ENCODE measurements at places on chromosomes 7 and 10.
A peak's percentile ranks its signal among the peaks of the same experiment; 100 is the strongest.

DNA sequence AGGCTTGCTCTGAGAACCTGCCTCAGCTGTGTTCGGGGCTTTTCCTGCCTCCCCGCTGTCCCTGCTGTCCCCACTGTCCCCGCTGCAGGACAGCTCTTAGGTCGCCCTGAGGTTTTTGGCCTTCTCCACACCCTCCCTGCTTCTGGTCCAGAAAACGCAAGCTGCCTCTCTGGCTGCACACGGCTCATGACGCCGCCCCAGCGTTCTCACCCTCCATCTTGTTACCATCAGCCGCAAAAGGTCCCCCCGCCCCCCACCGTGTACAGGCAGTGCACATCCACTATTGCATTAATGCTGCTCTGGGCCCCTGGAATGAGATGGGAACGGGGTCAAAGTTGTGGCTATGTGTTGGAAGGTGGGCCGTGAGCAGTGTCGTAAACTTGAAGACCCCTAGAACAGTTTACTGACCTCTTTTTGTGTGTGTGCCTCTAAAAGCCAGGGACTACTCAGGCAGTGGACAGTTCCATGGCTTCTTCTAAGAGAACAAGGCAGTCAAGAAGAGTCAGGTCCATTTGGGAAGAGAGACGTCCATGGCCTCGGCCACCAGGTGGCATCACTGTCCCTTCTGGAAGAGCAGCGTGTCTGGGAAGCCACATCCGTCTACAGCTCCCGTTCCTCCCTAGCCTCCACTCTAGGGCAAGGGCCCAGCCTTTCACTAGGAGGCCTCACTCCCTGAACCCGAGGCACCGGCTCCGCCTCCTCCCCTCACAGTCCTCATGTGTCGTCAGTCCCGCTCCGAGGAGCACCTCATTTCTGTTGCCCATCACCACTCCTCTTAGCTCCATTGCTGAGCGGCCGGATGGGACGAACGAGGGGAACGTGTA is 38.5 kb upstream of the MKRN1 start:
- DNase-seq: peak; percentile 79

- DNase-seq: no peak
These were observed 67.1 kb downstream of the CUBN start for GRCh38 chr10:17062493-17062892.

DNA sequence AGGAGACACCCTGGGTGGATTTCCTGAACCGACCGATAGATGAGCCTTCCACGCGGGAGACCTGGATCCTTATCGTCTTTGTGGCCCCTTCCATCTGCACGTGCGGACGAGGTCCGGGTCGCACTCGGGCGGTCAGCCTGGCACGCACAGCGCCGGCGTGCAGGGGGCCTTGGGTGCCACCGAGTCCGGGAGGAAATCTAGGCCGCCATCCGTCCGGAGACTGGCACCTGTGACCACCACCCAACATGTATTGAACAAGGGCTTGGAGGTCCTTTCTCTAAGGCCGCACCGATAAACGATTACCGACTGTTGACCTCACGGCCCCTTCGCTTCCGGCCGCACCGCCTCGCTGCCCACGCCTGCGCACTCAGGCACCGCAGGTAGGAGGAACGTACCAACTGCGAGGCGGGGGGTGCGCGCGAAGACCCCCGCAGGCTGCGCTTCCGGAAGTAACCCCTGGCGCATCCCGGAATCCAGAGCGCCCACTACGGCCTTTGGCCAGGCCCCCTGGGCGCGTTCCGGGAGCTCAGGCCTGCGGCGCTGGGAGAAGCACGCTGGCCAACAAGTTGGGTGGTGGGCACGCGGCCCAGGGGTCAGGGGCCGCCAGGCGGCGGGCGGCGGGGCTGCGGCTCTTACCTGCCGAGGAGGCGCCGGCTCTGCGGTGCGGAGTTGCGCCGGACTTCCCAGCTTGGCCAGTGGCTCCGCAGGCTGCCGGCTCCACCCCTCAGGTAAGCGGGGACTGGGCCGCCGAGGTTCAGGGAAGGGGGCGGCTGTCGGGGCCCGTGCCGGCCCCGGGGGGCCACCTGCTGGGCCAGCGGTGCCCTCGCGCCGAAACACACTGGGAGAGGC is at the start of the genes ACTR3C and LRRC61:
ACTR3C (minus strand) TSS at position 713 of the 849 bp plus-strand sequence. CDS start 28,249 bp downstream, outside the sequence.
LRRC61 (plus strand) TSS at position 523 of the 849 bp plus-strand sequence. CDS start 13,507 bp downstream, outside the sequence.
- DNase-seq: peak; percentile 10

GRCh38 chr10:132311338-132311939 is 3.7 kb upstream of the STK32C start:
- no peak for DNase-seq

DNA sequence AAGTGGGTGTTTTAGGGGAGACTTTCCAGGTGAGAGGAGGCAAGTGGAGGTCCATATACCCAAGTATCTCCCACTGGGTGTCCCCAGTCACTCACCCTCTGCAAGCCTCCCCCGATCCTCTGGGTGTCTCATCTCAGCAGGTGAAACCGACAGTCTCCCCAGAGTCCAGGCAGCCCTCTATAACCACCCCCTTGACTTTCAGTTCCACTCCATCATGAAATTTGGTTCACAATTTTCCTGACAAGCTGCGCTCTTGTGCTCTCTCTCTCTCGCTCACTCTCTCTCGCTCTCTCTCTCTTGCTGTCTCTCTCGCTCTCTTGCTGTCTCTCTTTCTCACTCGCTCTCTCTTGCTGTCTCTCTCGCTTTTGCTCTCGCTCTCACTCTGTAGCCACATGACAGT is 8.1 kb upstream of the RABGEF1 start:
- no peak for DNase-seq

DNA sequence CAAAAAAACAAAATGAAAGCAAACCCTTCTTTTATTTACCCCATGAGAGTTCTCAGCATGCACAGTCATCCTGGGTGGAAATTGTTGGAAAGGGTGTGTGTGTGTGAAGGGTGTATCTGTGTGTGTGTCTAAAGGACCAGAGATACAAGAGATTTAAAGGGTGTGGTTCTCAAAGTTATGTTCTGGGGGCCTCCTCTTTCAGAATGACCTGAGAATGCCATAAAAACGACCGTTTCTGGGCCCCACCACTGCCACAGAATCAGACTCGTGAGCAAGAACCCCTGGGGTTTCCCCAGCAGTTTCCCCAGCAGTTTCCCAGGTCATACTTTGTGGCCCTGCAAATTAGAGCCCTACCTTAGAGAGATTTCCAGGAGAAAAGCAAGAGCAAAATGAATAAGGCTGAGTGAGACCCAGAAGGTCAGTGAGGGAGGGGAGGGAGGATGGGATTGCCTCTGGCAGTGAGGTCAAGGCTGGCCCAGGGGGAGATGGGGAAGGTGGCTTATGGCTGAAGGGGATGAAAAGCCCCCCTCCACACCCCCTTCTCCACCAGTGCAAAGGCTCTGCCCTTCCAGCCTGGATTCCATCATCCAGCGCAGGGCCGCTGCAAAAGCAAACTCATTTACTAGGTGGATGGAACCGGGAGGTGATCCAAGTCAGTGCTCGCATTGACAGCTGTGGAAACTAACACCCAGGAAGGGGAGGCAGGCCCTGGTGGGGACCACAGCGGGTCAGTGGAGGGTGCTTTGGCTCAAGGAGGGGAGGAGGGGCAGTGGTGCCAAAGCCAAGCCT is 10.2 kb downstream of the PYROXD2 start:
- DNase-seq: no peak

DNA sequence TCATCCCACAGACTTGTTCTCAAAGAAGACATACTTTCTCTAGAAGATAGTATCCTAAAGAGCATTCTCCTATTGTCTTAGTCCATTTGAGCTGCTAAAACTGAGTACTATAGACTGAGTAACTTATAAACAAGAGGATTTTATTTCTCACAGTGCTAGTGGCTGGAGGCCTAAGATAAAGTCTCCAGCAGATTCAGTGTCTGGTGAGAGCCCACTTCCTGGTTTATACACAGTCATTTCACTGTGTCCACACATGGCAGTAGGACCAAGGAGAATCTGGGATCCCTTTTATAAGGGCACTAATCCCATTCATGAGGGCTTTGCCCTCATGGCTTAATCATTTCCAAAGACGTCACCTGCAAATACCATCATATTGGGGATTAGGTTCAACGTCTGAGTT is 68.7 kb downstream of the LRRC17 start:
- DNase-seq: no peak

GRCh38 chr10:48551861-48552591 is 52.8 kb downstream of the ARHGAP22 start:
- DNase-seq: peak; percentile 64

- DNase-seq: no peak
These were observed 52.8 kb downstream of the C10orf105 start for GRCh38 chr10:71666639-71667386.

Measured in inflammatory macrophage treated with lipopolysaccharide for 4 hours (primary cell).